ENCODE measurements at places on chromosomes 6 and 20.

DNA sequence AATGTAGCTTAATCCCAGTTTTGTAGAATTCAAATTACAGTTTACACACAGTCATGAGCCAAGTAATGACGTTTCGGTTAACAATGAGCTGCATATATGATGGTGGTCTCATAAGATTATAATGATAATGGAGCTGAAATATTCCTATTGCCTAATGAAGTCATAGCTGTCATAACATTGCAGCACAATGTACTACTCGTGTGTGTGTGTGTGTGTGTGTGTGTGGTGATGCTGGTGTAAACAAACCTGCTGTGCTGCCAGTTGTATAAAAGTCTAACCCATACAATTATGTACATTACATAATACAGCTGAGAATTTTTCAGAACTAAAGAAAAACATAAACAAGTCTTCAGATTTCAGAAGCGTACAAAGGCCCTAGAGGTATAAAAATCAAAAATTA, 66.7 kb upstream of the ARID1B start:
- no peak for DNase-seq

- no peak for DNase-seq
Measured at GRCh38 chr6:33333666-33334065, 16.1 kb upstream of the ZBTB22 start.

DNA sequence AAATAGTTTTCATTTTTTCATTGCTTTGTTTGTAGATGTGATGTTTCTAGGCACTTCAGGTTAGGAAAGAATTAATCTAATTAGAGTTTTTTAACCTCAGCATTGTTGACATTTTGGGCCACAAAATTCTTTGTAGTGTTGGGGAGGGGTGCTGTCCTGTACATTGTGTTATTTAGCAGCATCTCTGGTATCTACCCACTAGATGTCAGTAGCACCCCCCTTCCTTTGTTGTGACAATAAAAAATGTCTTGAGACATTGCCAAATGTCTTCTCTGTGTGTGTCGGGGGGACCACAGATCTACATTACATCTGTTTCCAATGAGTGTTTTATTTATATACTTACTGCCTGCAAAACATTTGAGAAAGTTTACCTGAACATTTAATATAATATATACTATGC, 45.6 kb downstream of the EYA4 start:
- DNase-seq, result no peak

- DNase-seq, result no peak
Measured at GRCh38 chr20:7196481-7196880, 429.0 kb downstream of the BMP2 start.

DNA sequence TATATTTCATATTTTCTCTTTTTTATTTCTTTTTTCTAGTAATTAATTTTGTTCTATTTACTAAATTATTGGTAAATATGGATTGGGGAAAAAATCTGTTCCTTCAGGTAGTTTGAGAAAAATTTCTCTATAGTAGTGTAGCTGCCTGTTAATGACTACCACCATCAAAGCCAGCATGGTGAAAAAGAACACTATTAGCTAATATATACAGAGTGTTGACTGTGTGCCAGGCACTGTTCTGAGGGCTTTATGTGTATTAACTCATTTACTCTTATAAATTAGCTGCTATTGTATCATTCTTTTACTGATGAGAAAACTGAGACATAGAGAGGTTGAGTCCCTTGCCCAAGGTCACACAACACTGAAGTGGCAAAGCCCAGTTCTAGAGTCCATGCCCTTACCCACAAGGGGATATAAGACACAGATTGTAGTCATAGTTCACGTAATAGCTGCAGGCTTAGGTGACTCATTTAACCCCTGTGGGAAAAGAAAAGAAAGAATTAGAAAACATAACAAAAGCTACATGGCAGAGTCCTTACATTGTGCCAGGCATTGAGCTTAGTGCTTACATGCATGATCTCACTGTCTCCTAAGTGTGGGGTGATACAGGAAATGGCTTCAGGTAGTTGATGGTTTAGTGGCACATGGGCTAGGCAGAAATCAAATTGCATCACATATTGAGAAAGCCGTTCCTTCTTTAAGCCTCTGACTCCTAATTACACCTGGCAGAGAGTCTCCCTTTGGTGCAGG, 12.2 kb upstream of the AKIRIN2 start:
- no peak for DNase-seq

DNA sequence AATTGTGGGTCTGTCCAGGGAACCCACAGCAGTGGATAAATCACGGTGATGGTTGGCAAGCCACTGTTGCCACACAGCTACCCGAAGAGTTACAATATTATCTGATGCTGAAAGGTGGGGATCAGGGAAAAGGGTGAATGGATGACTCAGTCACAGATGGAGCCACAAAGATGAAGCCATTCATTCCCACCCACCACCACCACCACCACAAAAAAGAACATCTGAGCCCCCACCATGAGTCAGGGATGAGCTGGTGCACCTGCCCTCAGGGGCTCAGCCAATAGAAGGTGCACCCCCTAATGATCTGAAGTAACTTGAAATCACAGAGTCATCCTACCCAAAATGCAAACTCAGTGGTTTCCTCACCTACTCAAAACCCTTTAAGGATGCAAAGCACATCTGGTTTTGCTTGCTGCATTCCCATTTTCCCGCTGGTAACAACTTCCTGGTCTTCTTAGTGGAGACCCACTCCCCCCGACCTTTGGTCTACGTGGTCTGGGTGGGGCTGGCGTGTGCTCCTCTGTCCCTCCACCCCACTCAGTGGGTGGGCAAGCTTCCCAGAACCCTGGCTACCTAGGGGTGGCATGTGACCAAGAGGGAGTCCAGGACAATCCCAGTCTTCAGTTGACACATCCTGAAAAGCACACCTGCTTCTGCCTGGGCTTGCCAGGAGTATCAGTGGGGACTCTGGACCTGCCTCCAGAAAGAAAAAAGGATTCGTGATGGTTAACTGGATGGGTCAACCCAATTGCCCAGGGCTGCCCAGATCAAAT, 125.5 kb downstream of the ANKRD60 start:
- no peak for DNase-seq

GRCh38 chr6:116218172-116218633, 35.7 kb downstream of the TSPYL4 start:
- peak; percentile 12 for DNase-seq

GRCh38 chr6:166957805-166958076, 1.4 kb upstream of the RNASET2 start:
- no peak for DNase-seq

Data from SHP77 treated with DMSO at 0.1 percent for 48 hours (cell line).